ENCODE measurements at places on chromosomes 4 and X.

GRCh38 chr4:150379454-150379853 lies 202.5 kb upstream of the MAB21L2 start:
- no peak for DNase-seq

- no peak for DNase-seq
Measured at GRCh38 chrX:40663880-40664630, 16.7 kb upstream of the CXorf38 start.

- no peak for DNase-seq
Measured at GRCh38 chrX:9518051-9518450, 53.2 kb downstream of the TBL1X start.

DNA sequence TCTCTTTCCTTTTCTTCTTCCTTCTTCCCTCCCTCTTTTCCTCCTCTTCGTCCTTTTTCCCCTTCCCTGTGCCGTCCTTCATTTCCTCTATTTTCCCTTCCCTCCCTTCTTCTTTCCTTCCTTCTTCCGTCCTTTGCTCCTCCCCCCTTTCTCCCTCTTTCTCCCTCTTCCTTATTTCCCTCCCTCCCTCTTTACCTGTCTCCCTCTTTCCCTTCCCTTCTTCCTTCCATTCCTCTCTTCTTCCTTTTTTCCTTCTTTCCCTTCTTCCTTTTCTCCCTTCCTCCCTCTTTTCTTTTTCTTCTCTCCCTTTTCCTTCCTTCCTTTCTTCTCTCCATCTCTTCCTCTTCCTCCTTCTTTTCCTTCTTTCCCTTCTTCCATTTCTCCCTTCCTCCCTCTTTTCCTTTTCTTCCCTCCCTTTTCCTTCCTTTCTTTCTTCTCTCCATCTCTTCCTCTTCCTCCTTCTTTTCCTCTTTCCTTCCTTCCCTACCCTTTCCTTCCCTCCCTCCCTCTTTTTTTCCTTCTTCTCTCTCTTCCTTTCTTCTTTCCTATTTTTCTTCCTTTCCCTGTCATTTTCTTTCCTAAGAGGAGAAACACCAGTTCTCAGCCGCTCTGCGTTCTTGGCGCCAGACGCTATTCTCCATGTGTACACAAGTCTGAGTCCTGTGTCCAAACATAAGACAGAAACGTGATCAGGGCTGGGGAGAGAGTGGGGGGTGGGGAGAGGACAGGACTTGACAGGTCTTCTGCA lies 597.1 kb downstream of the MID1IP1 start:
- no peak for DNase-seq

DNA sequence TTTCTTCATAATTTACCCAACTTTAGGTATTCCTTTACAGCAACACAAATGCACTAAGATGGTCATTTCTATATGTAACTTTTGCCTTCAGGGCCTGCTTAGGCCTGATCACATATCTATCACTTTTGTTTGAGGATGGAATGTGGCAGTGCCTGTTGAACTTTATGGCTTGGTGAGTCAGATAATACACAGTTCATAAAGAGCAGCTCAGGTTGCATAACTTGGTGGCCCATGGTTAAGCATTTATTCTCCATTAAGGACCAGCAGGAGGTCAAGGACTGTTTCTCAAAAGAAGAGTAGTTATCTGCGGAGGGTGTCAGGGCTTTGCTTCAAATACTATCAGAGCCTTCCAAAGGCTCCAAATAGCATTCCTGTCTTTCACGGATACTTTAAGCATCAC lies 124.1 kb upstream of the PDHA2 start:
- DNase-seq: no peak

GRCh38 chrX:154396973-154397887 lies 947 bp upstream of the RPL10 start:
- peak; percentile 45 for DNase-seq

- DNase-seq: no peak
Measured at GRCh38 chr4:179692222-179692621, 2250.0 kb upstream of the AGA start.

DNA sequence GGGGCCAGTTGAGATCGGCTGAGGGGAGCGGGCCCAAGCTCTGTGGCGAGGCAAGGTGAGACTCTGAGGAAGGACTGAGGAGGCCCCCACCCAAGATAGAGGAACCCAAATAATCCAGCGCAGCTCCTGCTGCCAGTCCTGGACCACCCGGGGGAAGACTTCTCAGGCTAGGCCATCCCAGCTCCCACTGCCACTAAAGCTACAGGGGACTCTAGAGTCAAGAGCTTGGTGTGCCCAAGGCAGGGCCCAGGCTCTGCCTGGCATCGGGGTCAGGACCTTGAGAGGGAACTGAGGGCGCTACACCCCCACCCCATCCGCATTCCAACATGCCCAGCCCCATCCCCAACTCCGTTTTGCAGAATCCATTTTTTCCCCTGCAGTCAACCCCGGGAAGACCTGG lies 8.6 kb downstream of the MAGEA4 start:
- no peak for DNase-seq

DNA sequence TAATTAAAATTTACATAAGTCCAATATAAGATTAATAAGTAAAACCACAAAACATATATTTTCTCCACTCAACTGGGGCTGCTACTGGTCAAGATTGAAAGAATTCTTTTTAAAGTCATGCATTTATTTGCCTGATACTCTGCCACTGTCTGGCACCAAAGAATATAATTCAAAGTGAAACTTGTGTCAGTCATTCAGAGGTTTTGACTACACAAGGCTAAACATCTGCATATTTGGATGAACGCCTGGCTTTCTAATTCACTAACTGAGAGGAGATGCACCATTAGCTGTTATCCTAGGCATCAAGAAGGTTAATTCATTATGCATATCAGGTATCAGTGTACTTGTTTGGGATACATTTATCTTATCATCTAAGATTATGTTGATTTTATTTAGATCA lies 598.5 kb downstream of the CENPC start:
- no peak for DNase-seq

GRCh38 chrX:65688403-65688871 lies 21.0 kb downstream of the MSN start:
- DNase-seq: no peak

GRCh38 chr4:41185614-41186592 lies 28.4 kb downstream of the APBB2 start:
- no peak for DNase-seq

DNA sequence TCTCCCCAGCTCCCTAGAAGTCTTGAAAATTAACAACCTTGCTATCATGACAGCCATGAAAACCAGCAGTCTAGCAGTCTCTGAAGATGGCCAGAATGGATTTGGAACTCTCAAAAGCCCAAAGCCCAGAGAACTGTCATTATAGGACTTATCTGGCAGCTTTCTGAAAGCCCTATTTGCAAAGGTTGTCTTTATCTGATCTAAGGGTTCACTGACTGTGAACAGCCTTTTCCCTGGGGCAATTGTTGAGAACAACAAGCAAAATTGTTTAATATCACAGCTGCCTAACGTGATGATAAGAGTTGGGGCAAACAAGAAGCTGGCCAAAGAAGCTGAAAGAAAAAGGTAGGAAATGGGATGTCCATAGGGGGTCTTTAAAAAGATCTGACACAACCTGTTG lies 20.9 kb upstream of the KLHL8 start:
- no peak for DNase-seq

DNA sequence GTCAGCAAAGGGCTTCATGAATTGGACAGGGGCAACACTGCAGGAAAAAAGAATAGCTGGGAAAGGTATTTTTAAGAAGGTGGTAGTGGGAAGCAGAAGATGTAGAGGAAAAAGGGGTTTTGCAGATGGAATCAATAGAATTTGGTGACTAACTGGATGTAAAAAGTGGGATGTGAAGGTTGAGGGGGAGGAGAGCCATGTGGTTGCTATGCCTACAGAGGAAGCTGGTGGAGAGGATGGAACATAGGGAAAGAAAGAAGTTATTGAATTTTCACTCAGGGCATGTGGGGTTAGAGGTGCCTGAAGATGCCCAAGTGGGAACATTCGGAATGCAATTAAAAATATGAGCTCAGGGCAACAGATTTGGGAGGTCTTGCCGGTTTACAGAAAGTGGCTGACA lies 33.0 kb downstream of the REELD1 start:
- DNase-seq: no peak

- DNase-seq: no peak
Measured at GRCh38 chr4:26953366-26953765, 92.7 kb downstream of the STIM2 start.

- DNase-seq: no peak
Measured at GRCh38 chrX:77528034-77528433, 80.8 kb downstream of the FGF16 start.

DNA sequence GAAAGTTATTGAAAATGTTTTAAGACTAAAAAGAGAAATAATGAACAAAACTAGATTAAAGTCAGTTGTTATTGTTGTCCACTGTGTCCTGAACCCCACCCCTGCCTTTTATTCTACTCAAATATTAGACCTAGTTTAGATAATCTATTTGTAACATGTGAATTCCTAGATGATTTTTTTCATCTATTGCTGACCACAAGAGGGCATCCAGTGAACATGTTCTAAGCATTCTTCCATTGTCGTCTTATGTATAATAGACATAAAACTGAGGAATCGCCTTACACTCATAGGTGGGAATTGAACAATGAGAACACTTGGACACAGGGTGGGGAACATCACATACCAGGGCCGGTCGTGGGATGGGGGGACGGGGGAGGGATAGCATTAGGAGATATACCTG lies 36.4 kb upstream of the HPRT1 start:
- no peak for DNase-seq

- DNase-seq: no peak
Measured at GRCh38 chr4:52425751-52426326, 233.3 kb downstream of the USP46 start.

- DNase-seq: no peak
Measured at GRCh38 chr4:88989990-88990389, 67.0 kb downstream of the FAM13A start.

- DNase-seq: no peak
Measured at GRCh38 chrX:41001327-41001726, 83.9 kb upstream of the USP9X start.

- DNase-seq: no peak
Measured at GRCh38 chr4:24137671-24138601, 248.1 kb upstream of the PPARGC1A start.

DNA sequence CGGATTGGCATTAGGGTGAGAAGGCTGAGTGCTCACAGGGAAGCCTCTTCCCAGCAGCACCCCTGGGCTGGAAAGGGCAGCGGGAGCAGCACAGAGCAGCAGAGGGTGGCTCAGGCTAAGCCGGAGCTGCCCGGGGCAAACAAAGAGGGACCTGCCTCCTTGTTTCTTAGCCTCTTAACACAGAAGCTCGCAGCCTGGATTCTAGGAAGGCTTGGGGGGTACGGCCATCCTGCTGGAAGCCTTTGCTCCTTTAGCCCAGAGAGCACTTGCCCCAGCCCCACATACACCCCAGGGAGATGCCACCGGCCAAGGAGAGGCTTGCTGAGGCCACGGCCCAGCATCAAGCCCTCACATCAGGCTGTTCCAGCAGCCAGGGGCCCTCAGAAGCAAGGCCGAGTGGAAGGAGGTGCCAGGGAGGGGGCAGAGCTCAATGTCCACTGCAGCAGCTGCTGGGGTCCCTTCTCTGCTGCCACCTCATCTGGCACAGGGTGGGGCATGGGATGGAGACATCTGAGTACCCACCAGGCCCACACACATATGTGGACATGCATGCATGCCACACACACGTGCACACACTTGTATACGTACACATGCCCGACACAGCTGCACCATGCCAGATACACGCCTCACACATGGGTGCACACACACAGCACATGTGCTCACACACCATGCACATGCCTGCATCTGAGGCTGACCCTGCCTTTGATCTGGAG lies 20.3 kb upstream of the SPON2 start:
- DNase-seq: no peak

GRCh38 chr4:48654015-48654664 lies 125.9 kb downstream of the FRYL start:
- DNase-seq: no peak

DNA sequence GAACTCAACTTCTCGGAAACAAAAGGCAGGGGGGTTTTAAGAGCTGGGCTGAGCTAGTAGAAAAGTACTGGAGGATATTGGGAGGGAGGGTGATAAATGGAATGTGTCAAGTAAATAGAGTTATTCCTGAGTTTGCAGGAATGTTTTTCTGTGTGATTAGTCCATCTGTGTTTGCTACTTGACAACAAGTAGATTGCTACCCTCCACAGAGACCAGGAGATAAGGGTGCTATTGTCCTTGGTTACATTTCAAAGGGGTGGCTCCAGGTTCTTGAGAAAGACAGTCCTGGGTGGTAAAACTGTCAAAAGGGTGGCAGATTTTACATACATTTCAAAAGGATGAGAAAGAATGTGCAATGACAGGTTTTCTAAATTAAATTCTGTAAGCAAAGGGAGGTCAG lies 181.2 kb upstream of the PPP3CA start:
- no peak for DNase-seq

- DNase-seq: no peak
Measured at GRCh38 chr4:57109847-57110639, at the start of gene IGFBP7. Gene IGFBP7, minus strand, starts transcription at chr4:57110385. Its CDS starts 34 bp downstream, at chr4:57110351.
